Glutamatergic neuron (in vitro differentiated cells): ENCODE measurements at places on chromosomes 3 and 15.
A peak's percentile ranks its signal among the peaks of the same experiment; 100 is the strongest.

DNA sequence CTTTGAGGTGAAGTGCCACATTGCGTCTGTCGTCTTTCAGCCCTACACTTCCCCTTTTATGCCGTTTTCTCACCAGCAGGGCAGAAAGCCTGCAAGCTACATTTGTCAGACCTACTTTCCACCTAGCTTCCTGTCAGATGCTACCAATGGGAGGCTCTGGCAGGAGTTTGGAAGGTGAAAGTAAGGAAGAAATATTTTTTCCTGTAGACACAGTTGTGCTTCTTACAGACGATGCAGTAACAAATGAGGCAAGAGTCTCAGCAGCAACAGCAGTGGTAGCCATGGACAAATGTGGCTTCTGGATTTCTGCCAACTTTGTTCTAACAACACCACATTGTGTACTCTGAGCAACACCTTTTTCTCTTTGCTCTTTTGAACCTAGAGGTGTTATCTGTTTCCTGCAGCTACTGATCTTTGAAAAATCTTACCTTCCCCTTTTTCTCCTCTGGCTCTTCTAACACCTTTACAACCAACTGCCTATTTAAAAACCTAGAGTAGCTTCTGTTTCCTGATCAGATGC lies 70.6 kb upstream of the STT3B start:
- DNase-seq = no peak
- no peak overlapping the region for H3K27ac ChIP-seq
- H3K4me3 ChIP-seq = no peak overlapping the region
- H3K4me1 ChIP-seq = no peaks in the 10 kb centered on the region

GRCh38 chr3:43206105-43206504 lies 80.2 kb upstream of the SNRK start:
- H3K27me3 ChIP-seq = peaks cover 2% of the 10 kb centered on the region
- H3K27ac ChIP-seq = peak overlapping the region; percentile 44
- H3K36me3 ChIP-seq = no peaks in the 10 kb centered on the region
- peak overlapping the region; percentile 38 for H3K4me3 ChIP-seq
- peaks cover 10% of the 10 kb centered on the region for H3K4me1 ChIP-seq
- no peak for DNase-seq

- H3K4me1 ChIP-seq = no peaks in the 10 kb centered on the region
- H3K4me3 ChIP-seq = no peak overlapping the region
- no peaks in the 10 kb centered on the region for H3K27me3 ChIP-seq
- DNase-seq = no peak
- H3K36me3 ChIP-seq = no peaks in the 10 kb centered on the region
Measured at GRCh38 chr3:36166477-36166876, 213.8 kb upstream of the STAC start.

DNA sequence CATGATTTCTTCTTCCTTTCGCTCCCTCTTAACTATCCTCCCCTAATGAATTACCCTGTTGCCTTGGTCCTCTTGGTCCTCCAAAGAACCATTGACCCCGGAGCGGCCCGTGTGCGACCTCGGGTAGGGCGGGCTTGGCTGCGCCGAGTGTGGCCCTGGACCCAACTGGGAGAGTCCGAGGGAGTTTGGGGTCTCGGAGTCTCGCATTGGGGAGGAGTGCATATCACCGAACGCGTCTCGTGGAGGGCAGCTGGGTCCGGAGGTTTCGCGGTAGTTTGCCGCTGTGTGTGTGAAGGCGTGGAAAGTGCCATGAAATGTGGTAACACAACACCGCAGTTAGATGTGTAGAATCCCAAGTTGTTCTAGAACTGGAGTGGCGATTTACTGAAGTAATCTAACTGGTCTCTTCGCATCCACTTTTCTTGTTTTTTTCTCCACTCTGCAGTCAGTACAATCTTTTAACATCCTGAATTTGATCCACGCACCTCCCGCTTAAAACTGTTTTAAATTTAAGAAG lies 363 bp downstream of the GTF2E1 start:
- H3K27me3 ChIP-seq = peaks cover 8% of the 10 kb centered on the region
- H3K36me3 ChIP-seq = no peaks in the 10 kb centered on the region
- peak; percentile 40 for DNase-seq
- H3K4me3 ChIP-seq = peak overlapping the region; percentile 87
- H3K4me1 ChIP-seq = peaks cover 20% of the 10 kb centered on the region

DNA sequence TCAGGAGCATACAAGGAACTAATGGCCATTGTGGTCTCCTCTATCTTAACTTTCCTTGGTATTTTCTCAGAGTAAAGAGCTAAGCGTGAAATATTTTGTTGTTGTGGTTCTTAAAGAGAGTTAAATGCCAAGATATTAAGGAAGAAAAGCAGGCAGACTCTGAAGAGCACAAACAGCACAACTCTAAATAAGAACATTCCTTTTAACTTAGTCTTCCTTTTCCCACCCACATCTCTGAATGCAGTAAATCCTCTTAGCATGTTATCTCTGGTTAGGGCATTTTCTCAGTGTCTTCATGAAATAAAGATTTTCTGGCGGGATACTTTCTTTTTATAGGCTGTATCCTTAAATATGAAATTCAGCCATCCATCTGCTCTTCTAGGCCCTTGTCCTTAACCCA lies 1.5 kb downstream of the GPR87 start:
- H3K27ac ChIP-seq = no peak overlapping the region
- no peaks in the 10 kb centered on the region for H3K36me3 ChIP-seq
- peaks cover 2% of the 10 kb centered on the region for H3K27me3 ChIP-seq
- H3K4me3 ChIP-seq = no peak overlapping the region

DNA sequence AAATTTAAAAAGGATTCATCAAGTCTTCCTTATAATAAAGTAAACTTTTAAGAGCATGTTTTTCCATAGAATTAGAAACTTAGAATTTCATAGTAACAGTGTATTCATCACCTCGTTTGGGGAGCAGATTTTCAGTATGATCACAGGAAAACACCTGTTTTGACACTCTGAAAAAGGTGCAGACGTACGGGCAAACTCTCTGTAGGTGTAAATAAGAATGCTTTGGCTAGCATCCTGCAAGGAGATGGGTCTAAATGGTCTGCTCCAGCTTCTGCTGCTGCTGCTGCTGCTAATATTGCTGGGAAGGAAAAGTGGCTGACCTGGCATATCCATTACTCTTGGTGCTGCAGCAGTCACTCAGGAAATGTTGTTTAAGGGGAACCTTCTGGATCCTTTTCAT lies 66.0 kb downstream of the MBNL1 start:
- peaks cover 4% of the 10 kb centered on the region for H3K4me1 ChIP-seq
- H3K36me3 ChIP-seq = no peaks in the 10 kb centered on the region
- H3K27me3 ChIP-seq = no peaks in the 10 kb centered on the region
- H3K27ac ChIP-seq = no peak overlapping the region
- no peak for DNase-seq
